ENCODE measurements at places on chromosomes 12 and 14.

GRCh38 chr12:87266305-87266704 lies 762.9 kb downstream of the C12orf50 start:
- DNase-seq, result no peak

- no peak for DNase-seq
Measured at GRCh38 chr12:122139941-122140340, 34.1 kb downstream of the IL31 start.

DNA sequence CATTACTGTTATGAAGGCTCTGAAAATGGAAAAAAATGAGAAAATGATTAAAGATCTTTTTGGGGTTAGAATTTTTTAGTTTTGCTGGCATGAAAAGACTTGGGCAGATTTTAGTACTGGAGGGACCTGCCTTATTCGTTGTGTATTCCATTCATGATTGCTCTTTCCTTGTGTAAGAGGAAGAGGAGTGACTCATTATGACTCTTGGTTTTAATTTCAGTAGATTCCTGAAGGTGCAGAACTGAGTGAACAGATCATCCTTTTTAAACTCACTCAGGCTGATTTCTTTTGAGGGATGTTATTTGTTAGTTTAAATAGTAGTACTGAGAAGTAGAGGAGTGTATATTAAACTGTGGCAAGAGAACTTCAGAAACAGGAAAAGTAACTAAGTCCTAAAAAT lies 41.6 kb downstream of the AKAP6 start:
- DNase-seq, result peak; percentile 71

DNA sequence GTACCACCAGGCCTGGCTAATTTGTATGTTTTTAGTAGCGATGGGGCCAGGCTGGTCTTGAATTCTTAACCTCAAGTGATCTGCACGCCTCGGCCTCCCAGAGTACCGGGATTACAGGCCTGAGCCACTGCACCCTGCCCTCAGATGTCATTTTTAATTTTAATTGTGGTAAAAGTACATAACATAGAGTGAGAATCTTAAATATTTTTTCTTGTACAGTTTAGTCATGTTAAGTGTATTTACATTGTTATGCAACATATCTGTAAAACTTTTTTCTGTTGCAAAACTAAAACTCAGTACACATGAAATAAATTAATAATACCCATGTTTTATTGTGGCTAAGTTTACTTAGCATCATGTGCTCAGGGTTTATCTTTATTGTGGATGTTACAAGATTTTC lies 231.4 kb downstream of the ALG10 start:
- no peak for DNase-seq

DNA sequence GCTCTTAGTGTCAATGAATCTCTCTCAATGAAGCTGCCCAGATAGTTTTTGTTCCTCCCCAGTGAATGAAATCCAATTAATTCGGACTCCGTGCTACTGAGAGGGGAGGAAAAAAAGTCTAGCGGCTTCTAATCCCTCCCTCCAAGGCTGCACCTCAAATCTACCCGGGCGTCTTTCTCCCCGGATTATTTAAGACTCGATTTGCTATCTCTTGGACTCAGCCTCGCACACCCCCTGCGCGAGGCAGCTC lies 134 bp downstream of the DUSP6 start:
- DNase-seq, result no peak

DNA sequence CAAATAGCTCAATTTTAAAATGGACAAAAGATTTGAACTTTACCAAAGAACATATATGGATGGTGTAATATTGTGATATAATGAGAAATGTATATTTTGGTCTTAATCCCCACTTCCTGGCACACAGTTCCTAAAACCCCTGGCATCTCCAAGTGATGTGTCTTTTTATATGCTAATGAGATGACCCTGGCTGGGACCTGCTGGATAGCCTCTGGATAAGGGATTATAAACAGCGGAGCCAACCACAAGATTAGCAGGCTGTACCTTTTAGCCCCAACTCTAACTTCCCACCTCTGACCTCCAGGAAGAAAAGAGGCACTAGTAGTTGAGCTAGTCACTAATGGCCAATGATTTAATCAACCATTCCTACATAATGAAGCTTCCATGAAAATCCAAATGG lies 130.0 kb downstream of the DPF3 start:
- no peak for DNase-seq

GRCh38 chr12:91186156-91186555 lies 3.5 kb upstream of the DCN start:
- DNase-seq, result no peak

- DNase-seq, result no peak
Measured at GRCh38 chr14:25895740-25896139, 702.1 kb downstream of the NOVA1 start.
